ENCODE measurements at places on chromosomes 1 and 21.
A peak's percentile ranks its signal among the peaks of the same experiment; 100 is the strongest.

DNA sequence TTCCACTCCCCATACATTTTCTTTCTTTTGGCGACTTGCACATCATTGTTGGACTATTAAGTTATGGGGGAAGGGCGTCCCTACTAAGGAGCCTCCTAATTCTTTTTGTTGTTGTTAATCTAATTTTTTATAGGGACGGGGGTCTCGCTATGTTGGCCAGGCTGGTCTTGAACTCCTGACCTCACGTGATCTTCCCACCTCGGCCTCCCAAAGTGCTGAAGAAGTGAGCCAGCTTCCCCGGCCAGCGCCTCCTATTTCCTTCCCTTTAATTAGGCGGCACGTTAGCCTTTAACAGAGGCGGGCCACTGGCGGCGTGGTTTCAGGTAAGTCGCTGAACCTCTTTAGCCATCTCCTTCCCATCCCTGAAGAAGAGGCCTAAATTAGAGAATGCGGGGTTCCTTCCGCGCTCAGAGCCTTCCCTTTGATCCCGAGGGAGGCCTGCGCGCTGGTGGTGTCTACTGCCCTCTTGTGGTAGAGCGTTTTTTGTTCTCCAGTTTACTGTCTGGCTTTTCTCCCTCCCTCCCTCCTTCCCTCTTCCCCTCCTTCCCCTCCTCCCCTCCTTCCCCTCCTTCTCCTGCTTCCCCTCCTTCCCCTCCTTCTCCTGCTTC is 38.1 kb downstream of the TNFRSF9 start:
- peak; percentile 74 for DNase-seq

GRCh38 chr1:2640626-2641025 is 7.8 kb upstream of the MMEL1 start:
- DNase-seq = no peak

GRCh38 chr1:65407877-65408276 is 12.6 kb upstream of the LEPR start:
- DNase-seq = no peak

- no peak for DNase-seq
These were observed 4.6 kb downstream of the COL9A2 start for GRCh38 chr1:40312238-40313205.

DNA sequence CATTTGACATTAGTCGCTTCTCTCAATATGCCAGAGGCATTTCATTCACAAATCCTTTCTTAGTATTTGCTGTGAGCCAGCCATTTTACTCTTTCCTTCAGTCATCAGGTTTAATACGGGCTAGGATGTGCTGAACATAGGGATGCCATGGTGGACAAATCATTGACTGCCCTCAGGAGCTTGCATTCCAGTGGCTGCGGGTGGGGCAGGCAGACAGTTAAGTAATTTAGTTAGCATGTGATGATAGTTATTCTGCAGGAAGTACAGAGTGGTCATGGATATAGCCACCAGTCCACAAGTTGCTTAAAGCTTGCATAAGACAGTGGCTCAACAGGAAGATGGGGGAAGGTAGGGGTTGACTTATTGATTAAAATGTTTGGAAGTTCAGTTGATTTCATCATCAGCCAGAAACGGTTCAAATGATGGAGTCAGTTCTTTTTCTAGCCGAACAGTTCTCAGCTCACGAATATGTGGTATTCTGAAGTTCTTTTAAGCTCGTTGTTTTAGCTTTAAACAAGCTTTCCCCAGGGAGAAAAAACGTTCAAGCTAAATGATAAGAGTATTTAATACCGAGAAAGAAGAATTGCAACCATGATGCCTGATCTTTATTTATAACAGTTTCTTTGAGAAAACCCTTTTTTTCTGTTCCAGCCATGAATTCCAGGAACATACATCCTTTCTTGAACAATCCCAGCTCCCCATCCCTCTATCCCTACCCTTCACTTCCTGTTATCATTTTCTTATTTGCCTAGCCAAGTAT is 1.4 kb downstream of the SLC22A15 start:
- no peak for DNase-seq

DNA sequence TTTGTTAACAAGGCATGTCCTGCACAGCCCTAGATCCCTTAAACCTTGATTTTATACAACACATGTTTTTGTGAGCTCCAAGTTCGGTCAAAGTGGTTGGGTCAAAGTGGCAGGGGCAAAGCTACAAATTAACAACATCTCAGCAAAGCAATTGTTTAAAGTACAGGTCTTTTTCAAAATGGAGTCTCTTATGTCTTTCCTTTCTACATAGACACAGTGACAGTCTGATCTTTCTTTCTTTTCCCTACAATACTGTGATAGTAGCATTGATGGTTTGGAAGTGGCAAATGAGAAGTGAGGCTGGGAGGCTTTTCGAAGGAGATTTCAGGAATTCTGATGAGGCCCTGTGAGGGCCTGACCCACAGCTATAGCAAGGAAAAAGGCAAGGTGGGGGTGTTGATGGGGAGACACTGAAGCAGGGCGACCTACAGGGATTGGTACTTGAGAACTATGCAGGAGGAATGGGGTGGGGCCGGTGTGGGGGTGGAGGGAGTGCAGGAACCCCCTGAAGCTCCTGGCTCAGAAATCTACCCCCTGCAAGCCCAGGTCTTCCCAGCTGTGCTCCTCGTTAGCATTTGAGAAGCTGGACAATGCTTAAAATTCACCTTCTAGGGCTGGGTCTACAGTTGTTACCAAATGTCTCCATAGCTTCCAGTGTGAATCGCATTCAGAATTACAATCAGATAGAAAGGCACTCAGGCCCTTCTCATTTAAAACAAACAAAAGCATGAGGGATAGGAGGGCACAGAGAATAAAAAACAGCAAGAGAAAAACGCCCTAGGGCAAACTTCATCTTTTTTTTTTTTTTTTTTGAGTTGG is 102.6 kb upstream of the PPM1J start:
- no peak for DNase-seq

Data from dermis blood vessel endothelial cell (primary cell).